ENCODE measurements at places on chromosomes 4 and X. TPM values are rescaled to one million over a fixed set of nuclear protein-coding genes. Genes with fewer than 3 reads are reported as not detected.

NAA11 gene
- total RNA-seq, result not detected

SMIM31 gene
- total RNA-seq, result not detected

ANOS1 gene
- not detected for total RNA-seq

LDOC1 gene
- 5.9 TPM for total RNA-seq

GRCh38 chr4:76897536-76898384, at the start of gene SOWAHB:
TSS of gene SOWAHB (minus strand) at chr4:76898144. CDS start at chr4:76897849, 295 bp downstream.
- H3K27me3 ChIP-seq, result peaks cover 41% of the 10 kb centered on the region
- no peaks in the 10 kb centered on the region for H3K36me3 ChIP-seq
- no peak within 1 kb of the TSS for H3K27ac ChIP-seq
- H3K4me1 ChIP-seq, result peaks cover 15% of the 10 kb centered on the region
- H3K4me3 ChIP-seq, result peak within 1 kb of the TSS; percentile 59

DNA sequence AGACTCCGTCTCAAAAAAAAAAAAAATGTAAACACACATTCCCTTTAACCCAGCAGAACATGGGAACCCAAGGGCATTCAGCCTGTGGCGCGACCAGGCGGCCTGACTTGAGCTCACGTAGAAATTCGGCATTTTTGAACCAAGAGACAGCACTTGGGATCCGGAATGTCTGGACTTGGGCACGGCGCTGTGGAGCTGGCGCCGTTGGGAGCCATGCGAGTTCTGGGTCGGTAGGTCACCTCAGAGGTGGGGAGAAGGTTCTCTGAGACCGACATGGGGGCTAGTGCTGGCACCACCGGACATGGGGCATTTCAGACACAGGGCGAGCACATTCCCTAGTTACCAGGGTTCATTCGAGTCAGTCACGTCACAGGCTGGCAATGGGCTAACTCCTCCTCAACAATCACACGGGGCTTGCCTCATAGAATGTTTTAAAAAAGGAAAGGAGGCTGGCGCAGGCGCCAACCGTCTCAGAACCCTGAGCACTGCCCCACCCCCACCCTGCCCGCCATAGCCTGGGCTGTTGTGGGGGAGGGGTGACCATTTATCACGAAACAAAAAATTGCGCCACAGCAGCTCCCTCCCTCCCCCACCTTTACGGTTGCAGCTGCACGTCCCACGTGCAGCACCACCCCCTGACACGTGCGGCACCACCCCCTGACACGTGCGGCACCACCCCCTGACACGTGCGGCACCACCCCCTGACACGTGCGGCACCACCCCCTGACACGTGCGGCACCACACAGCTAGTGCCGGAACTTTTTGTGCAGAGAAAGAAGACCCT, at the start of gene TEX28:
Gene TEX28, minus strand, starts transcription at position 334 of the 784 bp plus-strand sequence. CDS start 3,007 bp downstream, outside the sequence.
- no peaks in the 10 kb centered on the region for H3K36me3 ChIP-seq
- peaks cover 3% of the 10 kb centered on the region for H3K4me1 ChIP-seq
- no peaks in the 10 kb centered on the region for H3K27me3 ChIP-seq
- no peak for DNase-seq
- no peak within 1 kb of the TSS for H3K4me3 ChIP-seq

- H3K4me3 ChIP-seq, result peak overlapping the region; percentile 60
- peaks cover 19% of the 10 kb centered on the region for H3K36me3 ChIP-seq
- DNase-seq, result no peak
- no peak overlapping the region for H3K27ac ChIP-seq
- no peaks in the 10 kb centered on the region for H3K27me3 ChIP-seq
Observed at GRCh38 chrX:48890296-48890925, 7.2 kb downstream of the TIMM17B start.

- H3K27ac ChIP-seq, result no peak overlapping the region
- H3K4me1 ChIP-seq, result no peaks in the 10 kb centered on the region
- H3K36me3 ChIP-seq, result no peaks in the 10 kb centered on the region
- H3K27me3 ChIP-seq, result no peaks in the 10 kb centered on the region
Observed at GRCh38 chrX:31178064-31178768, 106.4 kb upstream of the FTHL17 start.

- H3K27me3 ChIP-seq, result no peaks in the 10 kb centered on the region
- H3K36me3 ChIP-seq, result no peaks in the 10 kb centered on the region
- H3K4me1 ChIP-seq, result peaks cover 10% of the 10 kb centered on the region
- H3K4me3 ChIP-seq, result no peak overlapping the region
Observed at GRCh38 chr4:54958236-54958635, 167.2 kb downstream of the KDR start.

DNA sequence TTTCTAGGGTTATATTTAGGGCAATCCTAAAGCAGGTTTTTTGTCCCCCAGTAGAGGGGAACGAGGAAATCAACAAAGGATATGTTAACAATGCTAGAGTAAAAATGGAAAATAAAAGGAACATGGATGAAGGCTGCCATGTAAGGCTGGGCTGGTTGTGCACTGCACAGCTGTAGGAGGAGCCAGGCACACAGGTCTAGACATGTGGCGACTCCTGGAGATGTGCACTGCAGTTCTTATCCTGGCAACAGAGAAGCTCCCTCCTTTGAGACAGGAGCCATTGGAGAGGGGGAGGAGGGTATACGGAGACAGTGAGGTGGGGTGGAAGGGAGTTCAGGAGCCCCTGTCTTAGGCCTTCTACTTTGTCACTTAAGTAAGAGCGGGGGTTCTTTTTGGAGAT, 65.9 kb downstream of the NAT8L start:
- no peaks in the 10 kb centered on the region for H3K27me3 ChIP-seq
- no peak for DNase-seq
- no peaks in the 10 kb centered on the region for H3K36me3 ChIP-seq
- H3K27ac ChIP-seq, result no peak overlapping the region
- H3K4me3 ChIP-seq, result no peak overlapping the region

All from CD4-positive, alpha-beta T cell (primary cell).